Endothelial cell of umbilical vein (primary cell): ENCODE measurements at places on chromosomes 16 and 17.

DNA sequence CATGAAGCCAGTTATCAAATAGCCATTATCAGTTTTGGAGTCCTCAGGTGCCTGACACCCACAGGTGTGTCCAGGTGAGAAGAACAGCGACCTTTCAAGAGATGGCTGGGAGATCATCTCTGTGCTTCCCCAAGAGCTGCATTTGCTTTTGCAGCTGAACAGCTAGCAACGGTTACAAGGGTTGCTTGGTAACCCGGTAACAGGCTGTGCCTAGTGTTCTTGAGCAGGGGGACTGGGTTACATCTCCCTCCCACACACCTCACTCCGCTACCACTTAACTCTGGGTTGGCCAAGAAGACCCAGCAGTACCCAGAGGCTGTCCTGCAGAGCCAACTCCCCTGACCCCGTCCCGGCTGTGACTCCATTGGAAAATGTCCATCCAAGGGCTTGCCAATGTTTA is 147.0 kb downstream of the SLC39A11 start:
- no peaks in the 10 kb centered on the region for H3K27me3 ChIP-seq
- no peaks in the 10 kb centered on the region for H3K36me3 ChIP-seq
- DNase-seq: no peak

GRCh38 chr16:14346278-14347142 is 275.4 kb downstream of the MRTFB start:
- H3K27me3 ChIP-seq: no peaks in the 10 kb centered on the region
- no peak overlapping the region for H3K4me3 ChIP-seq
- no peak for DNase-seq
- H3K4me1 ChIP-seq: no peaks in the 10 kb centered on the region

- H3K4me3 ChIP-seq: no peak overlapping the region
- no peak for DNase-seq
- H3K27me3 ChIP-seq: peaks cover 8% of the 10 kb centered on the region
Observed at GRCh38 chr17:5675625-5676421, 91.5 kb upstream of the NLRP1 start.

DNA sequence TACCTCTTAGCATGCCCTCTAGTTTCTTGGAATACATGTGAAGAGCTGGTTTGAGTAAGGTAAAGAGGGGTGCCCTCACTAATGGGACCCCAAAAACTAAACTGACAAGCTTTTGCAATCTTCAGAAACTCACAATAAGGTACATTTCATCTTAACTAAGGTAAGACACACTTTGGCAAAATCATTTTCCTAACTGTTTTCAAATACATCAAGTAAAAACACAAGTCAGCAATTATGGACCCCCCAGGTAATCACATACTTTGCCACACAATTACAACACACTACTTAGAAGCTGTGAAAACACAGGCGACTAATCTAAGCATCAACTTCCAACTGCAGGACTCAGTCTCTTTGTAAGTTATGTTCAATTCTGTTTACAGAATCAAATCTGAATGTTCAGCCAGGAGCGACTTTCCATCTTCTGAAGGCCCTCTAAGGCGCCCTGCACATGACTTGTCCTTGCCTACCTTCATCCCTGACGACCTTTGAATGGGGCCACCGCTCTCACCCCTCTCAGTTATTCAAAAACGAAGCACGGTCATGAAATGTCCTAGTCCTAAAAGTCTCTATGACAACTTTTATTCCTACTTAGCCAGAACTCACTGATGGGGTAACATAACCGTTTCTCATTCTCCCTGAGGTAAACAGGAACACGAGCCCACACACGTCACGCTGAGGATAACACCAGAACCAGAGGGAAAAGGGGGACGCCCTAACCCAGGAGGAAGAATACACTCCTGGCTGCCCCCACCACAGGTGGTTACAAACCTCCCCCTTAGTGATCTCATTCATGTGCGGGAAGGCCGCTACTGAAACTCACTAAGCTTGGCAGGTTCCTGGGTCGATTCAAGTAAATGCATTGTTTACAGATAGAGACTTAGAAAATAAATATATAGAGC is 5.5 kb downstream of the CREBBP start:
- peaks cover 24% of the 10 kb centered on the region for H3K4me1 ChIP-seq
- H3K36me3 ChIP-seq: no peaks in the 10 kb centered on the region
- H3K4me3 ChIP-seq: no peak overlapping the region
- H3K27ac ChIP-seq: no peak overlapping the region
- no peaks in the 10 kb centered on the region for H3K27me3 ChIP-seq

DNA sequence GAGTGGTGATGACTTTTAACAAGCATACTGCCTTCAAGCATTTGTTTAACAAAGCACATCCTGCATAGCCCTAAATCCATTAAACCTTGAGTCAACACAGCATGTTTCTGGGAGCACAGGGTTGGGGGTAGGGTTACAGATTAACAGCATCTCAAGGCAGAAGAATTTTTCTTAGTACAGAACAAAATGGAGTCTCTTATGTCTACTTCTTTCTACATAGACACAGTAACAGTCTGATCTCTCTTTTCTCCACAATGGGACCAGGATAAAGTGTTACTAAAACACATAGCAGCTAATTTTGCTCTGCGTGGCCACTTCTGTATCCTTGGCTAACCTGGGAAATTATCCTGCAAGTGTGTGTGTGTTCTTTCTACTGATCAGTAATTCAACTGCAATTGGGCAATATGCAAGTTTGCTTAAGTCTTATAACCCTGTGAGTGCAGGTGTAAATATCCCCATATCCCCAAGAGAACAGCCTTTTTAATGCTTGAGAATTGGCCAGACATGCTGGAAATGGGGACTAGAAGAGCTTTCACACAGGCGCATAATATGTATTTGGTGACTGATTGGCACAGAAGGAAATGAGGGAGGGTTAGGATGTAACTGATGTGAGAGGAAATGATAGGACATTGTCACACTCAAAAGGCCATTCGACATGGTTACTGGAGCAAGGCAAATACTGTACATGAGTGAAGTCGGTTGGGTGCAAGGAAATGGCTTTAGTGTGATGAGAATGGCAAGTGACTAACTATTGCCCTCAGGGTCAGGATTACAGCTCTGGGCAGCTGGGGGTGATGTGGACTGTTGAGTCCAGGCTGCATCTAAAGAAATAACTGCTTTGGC is 10.8 kb upstream of the ANKS4B start:
- H3K4me1 ChIP-seq: no peaks in the 10 kb centered on the region
- no peaks in the 10 kb centered on the region for H3K36me3 ChIP-seq
- H3K27ac ChIP-seq: no peak overlapping the region
- H3K27me3 ChIP-seq: peaks cover 10% of the 10 kb centered on the region
- H3K4me3 ChIP-seq: no peak overlapping the region

- no peak for DNase-seq
- H3K27ac ChIP-seq: no peak overlapping the region
- no peak overlapping the region for H3K4me3 ChIP-seq
Observed at GRCh38 chr16:72890587-72890986, 157.3 kb downstream of the ZFHX3 start.

GRCh38 chr17:2750721-2751120 is 1.3 kb upstream of the CCDC92B start:
- no peaks in the 10 kb centered on the region for H3K36me3 ChIP-seq
- peaks cover 23% of the 10 kb centered on the region for H3K27me3 ChIP-seq
- DNase-seq: no peak

DNA sequence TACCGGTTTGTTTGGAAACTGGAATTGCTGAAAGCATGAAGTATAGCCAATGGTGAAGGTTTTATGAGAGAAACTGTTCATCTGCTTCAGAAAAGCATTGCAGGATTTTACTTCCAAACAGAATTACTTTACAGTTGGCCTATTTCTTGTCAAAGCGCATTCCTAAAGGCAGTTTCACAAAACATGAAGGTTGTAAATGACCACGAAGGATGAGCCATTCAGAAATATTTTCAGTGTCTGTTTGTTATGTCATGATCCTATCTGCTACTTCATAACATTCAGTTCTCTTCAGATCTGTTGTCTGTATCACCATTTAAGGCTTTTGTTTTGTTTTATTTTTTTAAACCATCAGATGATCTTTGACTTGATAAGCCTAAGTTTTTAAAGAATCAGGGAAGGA is 45.7 kb downstream of the AATF start:
- H3K4me1 ChIP-seq: no peaks in the 10 kb centered on the region
- no peaks in the 10 kb centered on the region for H3K27me3 ChIP-seq
- H3K4me3 ChIP-seq: no peak overlapping the region
- no peak overlapping the region for H3K27ac ChIP-seq

DNA sequence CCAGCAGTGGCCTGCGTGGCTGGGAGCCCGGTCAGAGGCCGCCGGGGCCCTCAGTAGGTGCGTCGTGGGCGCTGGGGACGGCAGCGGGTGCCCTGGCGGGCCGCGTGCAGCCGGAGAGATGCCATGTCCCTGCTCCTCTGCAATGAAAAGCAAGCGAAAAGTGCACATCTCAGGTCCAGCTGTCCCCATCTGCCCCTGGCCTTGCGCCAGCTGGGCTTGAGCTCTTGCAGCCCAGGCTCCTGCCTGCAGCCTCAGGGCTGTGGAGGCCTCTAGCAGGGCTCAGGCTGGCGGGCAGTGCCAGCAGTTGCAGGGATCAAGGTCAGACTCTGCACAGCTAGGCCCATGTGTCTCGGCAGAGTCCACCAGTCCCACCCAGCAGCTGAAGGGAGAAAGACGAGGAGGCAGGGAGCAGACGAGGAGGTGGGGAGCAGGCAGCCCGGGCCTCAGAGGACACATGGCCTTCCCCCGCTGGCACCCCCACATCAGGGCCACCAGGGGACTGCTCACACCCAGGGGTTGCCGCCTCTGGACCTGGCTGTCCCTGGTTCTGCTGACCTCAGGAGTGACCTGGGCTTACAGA is 11.2 kb downstream of the SLC16A3 start:
- peaks cover 24% of the 10 kb centered on the region for H3K4me1 ChIP-seq
- no peak overlapping the region for H3K27ac ChIP-seq
- peaks cover 6% of the 10 kb centered on the region for H3K36me3 ChIP-seq
- no peaks in the 10 kb centered on the region for H3K27me3 ChIP-seq
- no peak overlapping the region for H3K4me3 ChIP-seq
- no peak for DNase-seq

- no peaks in the 10 kb centered on the region for H3K27me3 ChIP-seq
- DNase-seq: peak; percentile 77
- H3K4me3 ChIP-seq: no peak overlapping the region
- H3K27ac ChIP-seq: no peak overlapping the region
- no peaks in the 10 kb centered on the region for H3K36me3 ChIP-seq
Observed at GRCh38 chr17:47905221-47905733, 9.2 kb downstream of the SP2 start.

- no peaks in the 10 kb centered on the region for H3K36me3 ChIP-seq
- H3K4me3 ChIP-seq: no peak overlapping the region
- H3K4me1 ChIP-seq: peaks cover 37% of the 10 kb centered on the region
- H3K27me3 ChIP-seq: no peaks in the 10 kb centered on the region
Observed at GRCh38 chr17:7038025-7038862, 2.4 kb downstream of the SLC16A13 start.

GRCh38 chr16:53884748-53885147 is 180.8 kb downstream of the FTO start:
- H3K4me3 ChIP-seq: no peak overlapping the region
- H3K27me3 ChIP-seq: no peaks in the 10 kb centered on the region
- H3K4me1 ChIP-seq: no peaks in the 10 kb centered on the region
- no peak overlapping the region for H3K27ac ChIP-seq

DNA sequence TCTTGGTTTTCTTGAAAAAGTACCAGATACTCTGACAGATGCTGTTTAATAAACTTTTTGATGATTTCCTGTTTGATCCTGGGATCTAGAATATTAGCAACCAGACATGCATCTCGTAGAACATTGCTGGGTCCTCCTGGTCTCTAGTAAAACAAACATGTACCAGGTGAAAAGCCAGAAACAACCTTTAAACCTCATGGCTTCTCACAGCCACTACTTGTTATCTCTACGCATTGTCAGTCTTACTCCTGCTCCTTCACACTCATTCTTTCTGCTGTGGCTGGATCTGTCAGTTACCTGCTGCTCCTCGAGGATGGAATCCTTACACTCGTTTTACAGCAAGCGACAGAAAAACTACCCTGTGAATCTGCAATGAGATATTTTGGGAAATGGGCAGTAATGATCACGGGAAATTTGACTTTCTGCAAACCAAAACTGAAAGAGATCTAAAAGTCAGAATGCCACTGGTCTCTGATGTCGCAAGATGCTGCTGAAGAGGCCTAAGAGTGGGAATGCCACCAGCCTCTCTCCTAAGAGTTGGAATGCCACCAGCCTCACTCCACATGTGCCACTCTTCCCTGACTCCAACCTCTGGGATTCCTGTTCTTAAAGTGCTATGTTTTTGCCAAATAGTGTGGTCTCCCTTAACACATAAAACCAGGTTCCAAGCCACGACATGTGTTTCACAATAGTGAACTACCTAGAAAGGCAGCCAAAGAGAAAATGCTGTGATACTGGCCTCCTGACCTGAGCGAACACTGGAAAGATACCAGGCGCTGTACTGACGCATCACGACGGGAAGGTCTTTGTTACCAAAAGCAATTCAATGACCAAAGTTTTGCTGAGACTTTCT is 86.3 kb downstream of the VPS53 start:
- H3K36me3 ChIP-seq: peaks cover 12% of the 10 kb centered on the region
- no peak overlapping the region for H3K4me3 ChIP-seq
- no peak for DNase-seq
- H3K27ac ChIP-seq: no peak overlapping the region

- no peak overlapping the region for H3K27ac ChIP-seq
- no peaks in the 10 kb centered on the region for H3K4me1 ChIP-seq
- peaks cover 37% of the 10 kb centered on the region for H3K27me3 ChIP-seq
- no peak overlapping the region for H3K4me3 ChIP-seq
Observed at GRCh38 chr17:47731396-47731795, 1.6 kb upstream of the TBX21 start.

DNA sequence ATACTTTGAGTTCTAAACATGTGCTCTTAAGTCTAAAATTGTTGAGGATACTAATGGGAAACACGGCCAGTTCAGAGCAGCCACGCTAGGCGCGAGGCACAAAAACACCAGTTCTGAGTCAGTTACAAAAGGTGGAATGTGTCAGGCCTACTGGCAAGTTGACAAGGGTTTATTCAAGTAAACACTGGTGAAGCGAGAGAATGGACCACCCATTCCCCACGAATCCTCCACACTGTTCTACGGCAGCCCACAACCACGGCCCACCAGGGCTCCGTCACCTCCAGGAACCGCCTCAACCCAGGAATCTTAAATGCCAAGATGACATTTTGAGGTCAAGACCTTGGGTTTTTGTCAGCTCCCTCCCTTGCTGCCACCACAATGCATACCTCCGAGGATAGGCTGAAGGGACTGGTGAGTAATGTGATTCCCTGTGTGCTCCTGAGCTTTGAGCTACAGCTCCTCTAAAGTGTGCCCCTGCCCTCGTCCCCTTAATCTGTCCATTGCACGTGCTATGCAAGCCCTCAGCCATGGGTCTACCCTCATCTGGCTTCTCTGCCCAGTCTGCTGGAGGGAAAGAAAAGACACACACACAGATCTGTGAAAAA is 28.5 kb upstream of the TRAP1 start:
- DNase-seq: peak; percentile 13
- no peaks in the 10 kb centered on the region for H3K4me1 ChIP-seq
- peaks cover 45% of the 10 kb centered on the region for H3K36me3 ChIP-seq
- H3K4me3 ChIP-seq: no peak overlapping the region
- no peak overlapping the region for H3K27ac ChIP-seq
